Stimulated activated CD4-positive, alpha-beta T cell treated with anti-CD3 and anti-CD28 coated beads, Interleukin-15, amount 100 ng/mL, for 1 hour (primary cell): ENCODE measurements at places on chromosomes 2 and 18.

GRCh38 chr2:173948198-173948597 is 17.0 kb downstream of the SP3 start:
- no peak for DNase-seq

DNA sequence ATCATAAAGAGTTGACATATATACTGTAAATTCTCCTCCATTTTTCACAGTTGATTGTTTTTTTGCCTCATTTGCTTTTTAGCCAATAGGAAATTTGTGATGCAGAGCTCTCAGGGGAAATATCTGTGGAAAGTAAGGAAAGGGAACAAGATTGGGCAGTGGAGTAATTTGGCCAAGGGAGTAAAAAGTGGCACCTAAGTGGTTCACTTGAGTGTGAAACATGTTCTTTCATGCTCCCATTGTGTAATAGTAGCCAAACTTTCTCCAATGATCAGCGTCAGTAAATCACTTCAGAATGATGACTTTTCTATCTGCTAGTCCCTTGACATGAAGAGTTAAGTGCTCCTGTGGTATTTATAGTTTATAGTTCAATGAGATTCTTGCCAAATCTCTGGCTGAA is 141.9 kb upstream of the KCNJ3 start:
- no peak for DNase-seq

DNA sequence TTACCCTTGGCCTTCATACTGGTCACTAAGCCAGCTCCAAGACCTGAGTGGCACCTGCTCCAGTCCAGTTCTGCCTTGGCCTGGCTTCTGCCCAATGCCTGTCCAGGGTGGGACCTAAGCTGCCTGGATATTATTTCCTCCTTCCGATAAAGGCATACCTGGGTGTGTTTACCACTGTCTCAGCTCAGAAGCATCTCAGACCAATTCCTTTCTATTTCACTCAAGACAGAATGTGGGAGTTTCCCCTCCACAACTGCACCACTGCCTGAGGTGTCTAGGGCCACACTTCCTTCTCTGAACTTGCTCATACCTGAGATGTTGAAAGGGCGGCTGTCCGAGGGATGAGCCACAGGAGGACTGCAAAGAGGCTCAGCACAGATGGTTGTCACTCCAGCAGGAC is 18.4 kb upstream of the CAB39 start:
- no peak for DNase-seq

- no peak for DNase-seq
Observed at GRCh38 chr2:46701152-46701551, 214.5 kb downstream of the MCFD2 start.

- no peak for DNase-seq
Observed at GRCh38 chr18:75132931-75133525, 75.9 kb downstream of the PTGR3 start.

GRCh38 chr2:7619203-7619970 is 702.2 kb downstream of the RNF144A start:
- no peak for DNase-seq

- DNase-seq: no peak
Observed at GRCh38 chr18:42078711-42079110, 123.7 kb downstream of the PIK3C3 start.

DNA sequence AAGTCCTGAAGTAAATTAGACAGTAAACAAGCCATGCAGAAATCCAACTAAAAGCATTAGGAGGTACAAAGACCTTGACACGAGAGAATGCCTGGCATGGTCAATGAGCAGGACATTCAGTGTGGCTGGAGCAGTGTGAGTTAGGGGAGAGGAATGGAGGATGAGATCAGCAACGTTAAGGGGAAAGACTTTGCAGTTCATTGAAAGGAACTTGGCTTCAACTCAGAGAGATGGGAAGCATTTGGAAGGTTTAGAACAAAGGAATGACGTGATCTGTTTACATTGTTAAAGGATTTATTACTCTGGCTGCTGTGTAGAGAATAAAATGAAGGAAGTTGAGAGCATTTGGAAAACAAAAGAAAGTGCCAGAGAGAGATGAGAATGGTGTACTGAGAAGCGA is 621.3 kb downstream of the XIRP2 start:
- no peak for DNase-seq

GRCh38 chr18:74595431-74595830 is 2.2 kb upstream of the ZNF407 start:
- DNase-seq: no peak

DNA sequence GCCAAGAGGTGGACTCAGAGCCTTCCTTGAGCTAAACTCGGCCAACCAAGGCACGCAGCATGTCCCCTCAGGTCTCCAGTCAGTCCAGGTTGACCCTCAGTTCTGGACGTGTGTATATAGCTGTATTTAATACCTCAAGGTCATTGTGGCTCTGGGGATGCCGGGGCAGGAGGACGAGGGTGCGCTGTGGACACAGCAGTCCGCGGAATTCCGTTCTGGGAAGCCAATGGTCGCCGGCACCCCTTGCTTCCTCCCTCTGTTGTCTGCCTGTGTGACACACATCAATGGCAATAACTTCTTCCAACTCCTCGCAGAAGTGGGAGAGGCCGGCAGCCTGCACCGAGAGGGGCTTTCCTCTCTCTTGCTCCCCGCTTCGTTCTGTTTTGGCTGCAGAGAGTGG is 27.7 kb downstream of the LBH start:
- DNase-seq: no peak

GRCh38 chr2:145644820-145645302 is 1124.9 kb upstream of the ZEB2 start:
- no peak for DNase-seq

DNA sequence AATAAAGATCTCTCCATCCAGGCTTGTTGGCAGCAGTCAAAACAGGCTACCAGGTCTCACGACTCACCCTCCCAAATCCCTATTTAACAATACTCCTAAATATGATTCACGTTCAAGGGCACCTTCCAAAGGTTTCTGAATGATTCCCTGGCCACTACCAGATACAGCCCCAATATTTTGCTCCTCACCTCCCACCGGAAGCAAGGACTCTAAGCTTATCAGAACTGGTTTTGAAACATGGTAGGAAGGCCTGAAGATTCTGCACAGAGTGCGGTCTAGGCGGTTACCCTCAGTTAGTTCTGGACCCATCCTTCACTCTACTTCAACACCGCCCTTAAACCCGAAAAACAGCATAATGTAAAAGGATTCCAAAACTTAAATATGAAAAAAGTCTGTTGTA is 5.2 kb downstream of the PPP4R1 start:
- no peak for DNase-seq

GRCh38 chr18:46480226-46480625 is 176.8 kb downstream of the LOXHD1 start:
- DNase-seq: no peak

DNA sequence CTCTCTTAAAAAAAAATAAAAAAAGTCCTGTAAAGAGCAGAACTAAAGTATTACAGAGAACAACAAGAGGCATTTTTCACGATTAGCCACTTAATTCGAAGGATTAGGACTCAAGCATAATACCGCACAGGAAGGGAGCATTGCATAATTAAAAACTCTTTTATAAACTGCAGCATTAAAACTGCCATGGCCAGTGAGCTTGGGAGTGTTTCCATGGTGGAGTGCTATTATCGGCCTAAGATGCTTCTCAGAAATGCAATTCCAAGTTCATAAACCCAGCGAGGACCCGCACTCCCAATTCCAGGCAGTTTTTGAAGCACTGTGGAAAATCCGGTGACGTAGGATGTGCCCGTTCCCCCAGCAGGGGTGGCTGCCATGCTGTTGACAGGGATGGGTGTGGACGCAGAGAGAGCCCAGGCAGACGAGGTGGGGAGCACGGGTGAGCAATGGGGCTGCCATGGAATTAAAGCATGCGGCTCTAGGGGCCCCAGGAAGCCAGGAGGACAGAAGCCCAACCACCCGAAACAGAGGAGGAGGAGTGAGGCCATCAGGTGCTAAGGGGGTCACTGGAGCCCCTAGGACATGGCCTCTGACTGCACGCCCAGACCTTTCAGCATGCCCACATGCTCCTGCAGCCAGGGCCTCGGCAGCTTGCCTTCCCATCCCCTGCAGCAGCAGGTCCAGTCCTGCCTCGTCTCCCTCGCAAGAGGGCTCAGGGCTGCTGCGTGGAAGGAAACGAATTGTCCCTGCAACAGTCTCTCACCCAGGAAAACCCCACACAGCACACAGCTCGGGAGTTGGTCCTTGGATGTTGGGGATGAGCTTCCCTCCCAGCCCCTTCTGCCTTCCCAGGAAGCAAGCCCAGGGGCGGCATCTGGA is 233.4 kb downstream of the NDUFA10 start:
- no peak for DNase-seq

GRCh38 chr2:190447766-190448165 is 39.6 kb downstream of the MFSD6 start:
- DNase-seq: no peak

DNA sequence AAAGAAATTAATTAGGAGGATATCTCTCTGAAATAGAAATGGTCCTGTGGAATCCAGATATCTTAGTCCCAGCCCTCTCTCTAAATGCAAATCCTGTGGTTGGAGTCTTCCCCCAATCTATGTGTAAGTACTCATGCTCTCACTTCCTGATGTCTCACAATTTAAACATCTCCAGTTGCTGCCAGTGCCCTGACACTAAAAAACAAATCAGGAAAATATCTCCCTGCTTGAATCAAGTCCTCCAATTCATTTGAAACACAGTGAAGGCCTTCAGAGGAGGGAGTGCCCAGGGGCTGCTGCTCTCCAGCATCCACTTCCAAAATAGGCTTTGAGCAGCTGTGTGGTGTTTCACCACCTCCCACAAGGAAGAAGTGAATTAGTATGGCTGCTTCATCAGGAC is 413.8 kb downstream of the RAD51AP2 start:
- DNase-seq: no peak

DNA sequence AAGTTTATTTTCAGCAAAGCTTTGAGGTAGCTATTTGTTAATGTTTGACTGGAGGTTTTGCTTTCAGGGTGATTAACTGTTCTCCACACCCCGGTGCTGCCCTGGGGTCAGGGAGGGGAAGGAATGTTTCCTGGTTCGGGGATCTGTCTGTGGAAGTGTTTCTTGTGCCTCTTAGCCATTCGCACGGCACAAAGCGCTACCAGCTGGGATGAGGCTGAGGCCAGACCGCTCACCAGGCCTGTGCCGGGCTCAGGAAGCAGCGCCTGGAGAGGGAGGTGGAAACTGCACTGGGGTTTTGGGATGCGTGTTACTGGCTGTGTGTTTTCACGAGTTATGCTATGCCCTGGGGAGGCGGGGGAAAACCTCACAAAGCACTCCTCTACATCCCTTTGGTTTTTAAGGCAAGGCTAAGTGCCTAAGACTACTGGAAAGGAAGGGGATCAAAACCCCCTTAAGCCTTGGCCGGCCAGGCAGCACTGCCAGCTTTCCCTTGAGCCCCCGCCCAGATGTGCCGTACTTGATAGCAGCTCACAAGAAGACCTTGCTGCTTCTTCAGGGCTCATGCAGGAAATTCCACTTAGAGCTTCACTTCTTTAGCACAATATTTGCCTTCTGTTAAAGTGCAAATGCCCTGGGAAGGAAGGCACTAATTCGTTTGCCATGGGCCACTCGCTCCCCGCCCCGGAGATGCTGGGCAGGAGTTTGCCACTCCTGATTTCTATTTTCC is 65.7 kb upstream of the CNGA3 start:
- DNase-seq: no peak

DNA sequence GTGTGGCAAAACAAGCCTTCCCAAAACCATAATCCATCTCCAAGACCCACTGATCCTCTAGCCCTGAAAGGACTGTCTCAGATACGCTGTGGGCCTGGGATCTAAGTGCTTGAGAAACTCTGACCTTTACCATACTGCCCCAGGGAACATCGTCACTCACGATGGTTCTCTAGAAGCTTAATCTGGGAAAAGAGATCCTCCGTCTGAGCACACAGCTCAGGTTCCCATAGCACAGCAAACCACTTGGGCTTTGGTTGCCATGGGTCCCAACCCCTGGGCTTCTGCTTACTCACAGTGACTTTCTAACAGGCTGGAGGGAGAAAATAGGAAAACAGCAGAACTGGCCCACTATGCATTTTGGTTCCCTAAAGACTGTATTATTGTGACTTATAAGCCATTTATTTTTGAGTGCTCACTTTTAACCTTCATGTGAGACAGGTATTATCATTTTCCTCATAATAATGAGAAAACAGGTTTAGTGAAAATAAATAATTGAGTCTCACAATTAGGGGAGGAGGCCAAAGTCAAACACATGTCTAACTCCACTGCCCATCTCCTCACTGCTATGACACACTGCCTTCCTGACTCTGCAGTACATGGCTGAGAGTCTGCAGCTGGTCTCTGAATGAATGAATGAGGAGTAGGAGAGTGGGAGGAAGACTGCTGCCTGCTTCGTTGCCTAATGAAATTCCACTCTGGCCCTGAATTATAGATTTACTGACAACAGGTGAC is 46.7 kb downstream of the REEP1 start:
- no peak for DNase-seq

- DNase-seq: no peak
Observed at GRCh38 chr2:48043746-48044145, 137.4 kb upstream of the FBXO11 start.

DNA sequence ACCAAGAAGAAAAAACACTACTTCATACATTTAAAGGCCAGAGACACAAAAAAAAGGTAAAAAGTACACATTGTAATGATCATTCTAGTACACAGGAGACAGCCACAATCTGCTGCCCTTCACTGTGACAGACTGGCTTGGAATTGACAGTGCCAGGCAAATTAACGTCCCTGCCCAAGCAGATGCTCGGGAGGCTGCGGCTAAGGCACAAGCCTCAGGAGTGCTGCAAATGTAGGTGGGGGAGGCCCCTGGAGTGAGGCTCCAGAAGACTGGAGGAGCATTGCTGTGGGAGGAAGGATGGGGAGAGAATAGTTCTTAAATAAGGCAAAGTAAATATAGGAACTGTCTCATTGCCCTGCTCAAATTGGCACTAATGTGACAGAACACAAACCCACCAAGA is 18.6 kb downstream of the ERCC3 start:
- DNase-seq: no peak

DNA sequence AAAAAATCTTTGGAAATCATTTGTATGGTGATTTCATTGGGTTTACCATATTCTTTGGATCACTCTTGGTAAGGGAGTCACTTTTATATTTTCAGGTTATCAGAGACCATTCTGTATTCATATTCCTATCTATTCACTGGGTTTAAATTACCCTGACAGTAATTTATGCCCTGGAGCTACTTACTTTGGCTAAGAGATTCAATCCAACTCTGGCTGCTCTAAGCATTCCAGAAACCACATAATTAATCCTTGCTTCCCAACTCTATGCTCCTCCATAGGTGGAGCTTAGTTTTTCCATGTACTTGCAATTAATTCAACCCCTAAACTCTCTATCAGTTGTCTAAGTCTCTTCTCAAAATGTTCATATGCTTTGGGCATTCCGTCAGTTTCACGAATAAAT is 336.3 kb downstream of the AGPS start:
- DNase-seq: no peak

DNA sequence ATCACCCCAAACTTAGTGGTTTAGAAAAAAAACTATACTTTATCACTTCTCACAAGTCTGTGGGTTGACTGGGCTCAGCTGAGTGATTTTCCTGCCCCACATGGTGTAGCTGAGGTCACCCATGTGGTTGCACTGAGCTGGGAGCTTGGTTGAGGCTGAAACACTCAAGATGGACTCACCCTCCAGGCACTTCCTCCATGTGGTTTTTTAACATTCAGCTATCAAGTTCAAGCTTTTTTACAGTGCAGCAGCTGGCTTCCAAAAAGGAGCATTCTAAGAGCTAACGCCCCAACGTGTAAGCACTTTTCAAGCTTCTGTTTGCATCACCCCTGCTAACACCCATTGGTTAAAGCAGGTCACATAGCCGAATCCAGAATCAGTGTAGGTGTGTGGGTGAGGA is 105.9 kb upstream of the CREB1 start:
- no peak for DNase-seq
